CD4-positive, alpha-beta T cell treated with Interleukin-4 for 1 hour (primary cell): ENCODE measurements at places on chromosomes 7 and 10.

GRCh38 chr7:106246902-106247711 lies 37.7 kb downstream of the NAMPT start:
- DNase-seq = no peak

DNA sequence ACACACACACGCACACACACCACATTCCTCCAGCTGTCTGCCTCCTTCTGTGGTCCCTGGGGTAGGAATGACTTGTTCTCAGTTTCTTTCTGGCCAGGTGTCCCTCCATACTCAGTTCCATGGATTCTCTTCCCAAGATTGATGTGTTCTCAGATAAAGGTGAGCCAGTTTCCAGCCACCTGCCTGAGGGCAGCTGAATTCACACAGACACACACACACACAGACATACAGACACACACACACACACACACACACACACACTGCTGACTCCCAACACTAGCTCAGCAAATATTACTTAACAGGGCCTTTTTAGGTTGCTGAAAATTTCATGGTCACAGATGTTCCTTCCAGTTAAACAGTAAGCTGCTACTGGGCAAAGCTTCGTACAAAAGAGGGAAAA lies 45.4 kb upstream of the GDF10 start:
- DNase-seq = no peak

DNA sequence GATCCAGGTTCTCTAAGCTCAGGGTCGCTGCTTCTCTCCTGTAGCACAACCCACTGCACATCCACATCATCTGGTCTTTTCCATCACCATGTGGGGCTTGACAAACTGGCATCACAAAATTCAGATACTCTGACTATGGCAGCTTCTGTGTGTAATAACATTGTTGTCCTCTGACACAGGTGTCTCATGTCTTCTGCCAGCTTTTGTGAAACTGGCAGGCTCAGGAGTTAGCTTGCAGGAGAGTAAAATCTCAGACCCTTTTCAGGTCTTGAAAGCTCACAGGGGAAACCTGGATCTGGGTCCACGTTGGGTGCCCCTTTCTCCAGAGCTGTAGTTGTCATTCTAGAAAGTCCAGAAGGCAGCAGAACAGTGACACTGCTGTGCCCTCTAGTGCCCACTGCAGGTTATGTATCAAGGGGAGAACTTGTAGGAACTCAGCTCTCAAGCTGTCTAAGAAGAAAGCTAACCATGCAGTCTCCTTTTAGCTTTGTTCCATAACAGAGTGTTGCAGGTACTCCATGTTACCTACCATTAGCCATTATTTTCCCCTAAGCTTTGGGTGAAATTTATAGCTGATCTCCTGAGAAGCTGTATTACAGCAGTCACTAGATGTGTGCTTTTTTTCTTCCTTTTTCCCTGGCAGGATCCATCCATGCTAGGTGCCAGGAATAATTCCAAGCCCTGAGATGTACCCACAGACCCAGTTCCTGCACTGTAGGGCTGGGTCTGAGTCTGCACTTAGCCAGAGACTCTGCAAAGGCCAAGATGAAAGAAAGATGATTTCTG lies 102.7 kb downstream of the ZNF248 start:
- no peak for DNase-seq

- DNase-seq = peak; percentile 64
Observed at GRCh38 chr7:92809760-92810573, 26.4 kb downstream of the CDK6 start.

- DNase-seq = no peak
Observed at GRCh38 chr10:26367771-26368170, 70.4 kb upstream of the APBB1IP start.

- no peak for DNase-seq
Observed at GRCh38 chr7:158185653-158186052, 402.0 kb downstream of the PTPRN2 start.

GRCh38 chr7:124856299-124856888 lies 73.2 kb downstream of the POT1 start:
- no peak for DNase-seq

- peak; percentile 42 for DNase-seq
Observed at GRCh38 chr10:132329565-132330485, 2.2 kb upstream of the LRRC27 start.

- DNase-seq = no peak
Observed at GRCh38 chr10:72846238-72846637, 47.3 kb upstream of the OIT3 start.

DNA sequence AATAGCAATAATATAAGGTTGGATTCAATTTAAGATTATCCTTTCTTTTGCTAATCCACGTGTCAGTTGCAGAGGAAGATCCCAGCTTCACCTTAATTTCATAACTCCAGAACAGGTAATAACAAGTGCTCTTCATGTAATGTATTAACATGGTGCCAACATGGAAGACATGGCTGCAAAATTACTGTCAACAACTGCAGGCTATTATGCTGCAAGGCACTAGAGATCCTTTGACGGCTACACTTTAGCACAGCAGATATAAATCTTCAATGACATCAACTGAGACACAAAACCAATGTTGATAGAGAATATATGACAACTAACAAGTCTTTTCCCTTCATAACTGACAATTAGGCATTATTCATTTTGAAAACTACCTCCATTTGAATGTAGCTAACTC lies 96.1 kb downstream of the RNF133 start:
- no peak for DNase-seq

DNA sequence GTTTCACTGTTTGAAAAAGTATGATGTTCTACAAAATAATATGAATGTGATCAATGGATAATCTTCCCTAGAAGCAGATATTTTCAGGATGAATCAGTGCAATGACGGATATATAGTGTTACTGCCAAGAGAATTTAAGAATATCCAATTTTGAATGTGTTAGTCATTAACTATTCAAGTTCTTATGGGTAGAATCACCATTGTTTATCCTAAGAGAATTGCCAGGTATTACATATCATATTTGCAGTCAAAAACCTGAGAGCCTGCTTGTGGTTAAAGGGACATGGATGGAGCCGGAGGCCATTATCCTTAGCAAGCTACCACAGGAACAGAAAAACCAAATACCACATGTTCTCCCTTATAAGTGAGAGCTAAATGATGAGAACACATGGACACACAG lies 26.9 kb downstream of the AHR start:
- DNase-seq = no peak

GRCh38 chr10:4581929-4582328 lies 244.1 kb upstream of the AKR1E2 start:
- DNase-seq = no peak

- no peak for DNase-seq
Observed at GRCh38 chr7:92456236-92456635, 9.0 kb downstream of the GATAD1 start.

GRCh38 chr7:47563521-47563920 lies 18.4 kb downstream of the TNS3 start:
- no peak for DNase-seq

- no peak for DNase-seq
Observed at GRCh38 chr7:30396389-30396788, 82.2 kb downstream of the NOD1 start.

DNA sequence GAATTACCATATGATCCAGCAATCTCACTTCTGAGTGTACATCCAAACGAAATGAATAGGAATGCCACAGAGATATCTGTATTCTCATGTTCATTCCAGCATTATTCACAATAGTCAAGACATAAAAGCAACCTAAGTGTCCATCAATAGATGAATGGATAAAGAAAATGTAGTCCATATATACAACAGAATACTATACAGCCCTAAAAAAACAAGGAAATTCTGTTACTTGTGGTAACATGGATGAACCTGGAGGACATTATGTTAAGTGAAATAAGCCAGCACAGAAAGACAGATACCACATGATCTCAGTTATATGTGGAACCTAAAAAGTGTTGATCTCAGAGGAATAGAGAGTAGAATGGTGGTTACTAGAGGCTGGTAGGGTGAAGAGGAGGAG lies 26.7 kb downstream of the TSPAN12 start:
- no peak for DNase-seq

- DNase-seq = no peak
Observed at GRCh38 chr7:111339006-111339405, 223.3 kb downstream of the IMMP2L start.

DNA sequence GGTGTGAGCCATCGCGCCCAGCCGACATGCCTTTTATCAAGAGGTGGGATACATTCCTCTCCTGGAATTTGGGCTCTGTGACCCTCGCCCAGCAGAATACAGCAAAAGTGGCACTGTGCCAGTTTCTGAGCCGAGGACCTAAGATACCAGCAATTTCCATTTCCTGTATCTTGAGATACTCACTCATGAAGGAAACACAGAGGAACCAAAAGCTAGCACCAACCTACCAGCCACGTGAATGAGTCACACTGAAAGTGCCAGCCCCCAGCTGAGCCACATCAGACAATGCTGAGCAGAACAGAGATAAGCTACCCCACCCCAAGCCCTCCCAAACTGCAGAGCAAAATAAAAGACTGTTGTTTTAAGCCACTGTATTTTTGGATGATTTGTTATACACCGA lies 56.3 kb downstream of the CACUL1 start:
- peak; percentile 83 for DNase-seq

- no peak for DNase-seq
Observed at GRCh38 chr10:109403551-109403950, 519.8 kb downstream of the XPNPEP1 start.

- DNase-seq = no peak
Observed at GRCh38 chr7:155483245-155483644, 25.3 kb downstream of the EN2 start.

DNA sequence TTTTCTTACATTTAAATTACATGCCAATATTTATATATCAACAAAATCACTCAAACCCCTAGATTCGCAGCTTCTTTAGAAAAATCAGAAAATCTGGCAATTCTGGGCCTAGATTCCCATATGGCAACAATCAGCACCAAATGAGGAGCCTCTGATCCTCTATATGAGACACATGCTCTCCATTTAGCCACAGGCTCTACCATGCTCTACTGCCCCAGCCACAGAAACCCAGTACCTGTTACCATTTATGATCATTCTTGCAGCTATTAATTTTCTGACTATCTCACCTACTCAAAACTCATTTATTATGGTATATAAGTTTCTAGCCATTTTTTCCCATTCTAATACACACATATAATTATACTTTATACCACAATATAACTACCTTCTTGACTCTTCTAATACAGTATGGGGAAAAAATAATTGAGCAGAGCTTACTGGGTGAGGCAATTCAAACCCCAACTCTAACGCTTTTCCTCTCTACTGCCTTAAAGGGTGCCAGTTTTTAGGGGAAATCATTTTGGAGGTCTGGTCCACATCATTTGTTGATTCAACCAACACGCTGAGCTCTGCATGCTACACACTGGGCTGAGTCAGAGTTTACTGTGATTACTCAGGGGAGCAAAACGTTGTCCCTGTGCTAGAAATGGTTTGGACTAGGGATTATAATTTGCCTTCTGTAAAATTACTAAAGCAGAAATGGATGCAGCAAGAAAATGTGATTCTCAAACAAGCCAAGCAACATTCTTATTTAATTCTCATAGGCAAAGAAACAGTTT lies 11.6 kb downstream of the PDLIM1 start:
- no peak for DNase-seq

DNA sequence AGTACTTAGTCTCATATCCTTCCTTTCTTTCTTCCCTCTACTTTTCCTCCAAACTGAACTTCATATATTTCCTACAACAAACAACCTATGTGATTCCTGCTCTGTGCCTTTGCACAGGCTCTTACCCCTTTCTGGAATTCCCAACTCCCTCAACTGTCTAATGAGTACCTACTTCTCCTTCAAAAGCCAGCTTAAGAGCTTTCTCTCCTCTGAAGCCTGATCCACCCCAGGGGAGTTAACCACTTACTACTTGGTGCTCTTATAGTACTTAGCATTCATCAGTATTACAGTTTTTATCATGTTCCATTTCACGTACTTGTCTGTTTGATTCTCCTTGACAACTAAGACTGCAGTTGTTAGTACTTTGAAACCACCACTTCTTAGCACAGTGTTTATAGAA lies 246.1 kb downstream of the LRRTM3 start:
- no peak for DNase-seq

DNA sequence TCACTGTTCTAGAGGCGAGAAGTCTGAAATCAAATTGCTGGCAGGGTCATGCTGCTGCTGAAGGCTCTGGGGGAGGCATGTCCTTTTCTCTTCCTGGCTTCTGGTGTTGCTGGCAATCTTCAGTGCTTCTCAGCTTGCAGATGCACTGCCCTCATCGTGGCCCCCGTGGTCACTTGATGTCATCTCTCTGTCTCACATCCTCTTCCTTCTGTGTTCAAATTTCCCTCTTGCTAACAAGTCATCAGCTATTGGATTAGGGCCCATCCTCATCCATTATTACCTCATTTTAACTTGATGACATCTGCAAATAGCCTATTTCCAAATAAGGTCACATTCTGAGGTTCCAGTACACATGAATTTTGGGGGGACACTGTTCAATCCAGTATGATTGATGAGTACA lies 36.6 kb upstream of the SRGN start:
- peak; percentile 36 for DNase-seq

- DNase-seq = no peak
Observed at GRCh38 chr10:70737250-70737649, 47.9 kb downstream of the TBATA start.

DNA sequence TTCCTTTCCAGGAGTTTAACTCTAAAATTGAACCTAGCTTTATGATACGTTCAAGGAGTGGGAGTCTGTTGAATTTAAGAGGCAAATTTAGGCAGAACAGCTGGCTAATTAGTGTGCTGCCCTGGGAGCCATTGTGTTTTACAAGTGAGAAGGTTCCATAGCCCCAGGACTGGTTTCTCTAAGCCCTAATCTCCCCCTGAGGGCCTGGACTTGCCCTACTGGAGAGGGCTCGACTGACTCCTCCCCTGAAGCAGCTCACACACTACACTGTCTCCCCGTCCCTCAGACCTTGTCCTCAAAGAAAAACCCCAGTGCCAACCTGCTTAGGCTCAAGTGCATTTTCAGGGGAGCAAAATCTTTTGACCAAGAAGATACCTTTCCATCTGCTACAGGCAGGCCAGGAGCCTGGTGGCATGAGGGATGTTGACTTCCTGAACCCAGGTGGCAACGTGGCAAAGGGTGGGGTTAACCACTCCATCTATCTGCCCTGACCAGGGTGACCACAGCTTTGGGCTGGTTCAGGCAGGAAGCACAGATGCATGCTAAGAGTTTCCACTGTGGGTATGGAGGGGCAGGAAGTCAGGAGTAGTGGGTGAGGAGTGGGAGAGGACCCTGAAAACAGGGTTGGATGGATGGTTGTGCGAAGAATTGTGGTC lies 68.9 kb upstream of the CARD11 start:
- DNase-seq = peak; percentile 32
